A172 (cell line): ENCODE measurements at places on chromosomes 5 and 9.

DNA sequence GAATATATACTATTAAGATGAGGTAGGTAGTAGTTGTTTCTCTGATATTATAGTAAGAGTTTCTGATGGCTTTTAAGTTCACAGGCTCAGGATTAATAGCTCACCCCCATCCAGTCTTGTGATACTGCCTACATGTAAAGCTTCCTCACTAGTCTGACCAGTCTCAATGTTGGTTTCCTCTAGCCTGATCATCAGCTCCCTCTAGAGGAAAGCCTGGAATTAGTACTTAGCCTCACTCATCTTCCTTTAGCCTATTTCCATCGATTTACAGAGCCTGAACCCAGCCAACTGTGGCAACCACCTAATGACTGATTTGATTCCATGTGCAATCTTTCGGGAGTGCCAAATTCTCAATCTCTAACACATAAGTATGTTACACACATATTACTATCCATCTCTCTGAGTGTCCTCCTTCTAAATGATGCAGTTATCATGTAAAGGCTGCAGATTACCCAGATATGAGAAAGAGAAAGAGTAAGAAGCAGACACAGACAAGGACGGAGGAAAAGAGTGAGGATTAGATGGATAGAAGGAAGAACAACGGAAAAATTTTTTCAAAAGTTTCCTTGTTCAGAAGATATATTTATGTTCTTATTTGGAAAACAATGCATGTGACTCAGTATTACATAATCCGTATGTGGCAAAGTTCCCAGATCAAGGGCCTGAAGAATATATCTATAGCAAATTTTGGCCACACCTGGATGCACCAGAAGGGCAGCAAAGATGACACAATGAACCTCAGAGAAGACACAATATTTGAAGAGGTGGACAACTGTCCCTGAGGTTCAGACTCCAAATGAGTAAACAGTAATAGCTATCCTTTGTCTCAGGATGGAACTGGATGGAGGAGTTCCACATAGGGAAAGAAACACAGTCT, 333.7 kb downstream of the ELAVL2 start:
- peak; percentile 62 for DNase-seq

- peak; percentile 96 for DNase-seq
These were observed 10.0 kb downstream of the TCF7 start for GRCh38 chr5:134124289-134125038.

GRCh38 chr9:98552331-98552730, 156.4 kb downstream of the GABBR2 start:
- peak; percentile 59 for DNase-seq

- no peak for DNase-seq
These were observed 123.3 kb upstream of the ELL2 start for GRCh38 chr5:96084874-96085506.

DNA sequence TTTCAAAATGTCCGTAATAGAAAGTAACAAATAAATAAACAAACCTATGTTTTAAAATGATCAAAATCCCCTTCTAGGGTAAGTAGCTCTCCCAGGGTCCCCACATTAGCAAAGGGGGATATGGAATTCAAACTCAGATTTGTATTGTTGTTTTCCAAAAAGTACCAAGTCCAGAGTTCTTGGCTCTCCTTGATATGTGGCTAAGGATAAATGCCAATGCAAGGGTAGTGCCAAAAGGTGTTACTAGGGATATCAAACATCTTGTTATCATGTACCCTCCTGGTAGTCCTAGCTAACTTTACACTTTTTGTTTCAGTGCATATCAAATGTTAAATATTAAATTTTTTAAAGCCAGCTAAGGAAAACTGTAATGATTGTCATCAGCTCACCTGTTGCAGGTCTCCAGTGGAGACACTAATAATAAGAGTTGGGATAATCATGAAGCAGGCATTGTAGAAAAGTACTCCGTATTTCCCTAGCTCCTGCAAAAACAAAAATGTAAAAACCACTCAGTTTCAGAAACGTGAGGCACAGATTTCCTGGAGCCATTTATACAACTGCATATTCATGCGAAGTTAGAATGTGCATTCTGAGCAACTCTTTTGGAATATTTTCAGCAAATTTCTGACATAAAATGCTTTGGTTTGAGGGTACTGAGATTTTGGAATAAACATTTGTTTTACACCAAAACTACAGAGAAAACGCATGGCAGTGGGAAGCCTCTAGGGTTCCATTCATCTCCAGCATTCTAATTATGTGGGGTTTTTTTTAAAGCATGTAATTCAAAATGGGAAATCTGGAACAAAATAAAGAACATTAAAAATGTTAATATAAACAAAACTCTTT, 39.8 kb downstream of the SLC35D2 start:
- no peak for DNase-seq

DNA sequence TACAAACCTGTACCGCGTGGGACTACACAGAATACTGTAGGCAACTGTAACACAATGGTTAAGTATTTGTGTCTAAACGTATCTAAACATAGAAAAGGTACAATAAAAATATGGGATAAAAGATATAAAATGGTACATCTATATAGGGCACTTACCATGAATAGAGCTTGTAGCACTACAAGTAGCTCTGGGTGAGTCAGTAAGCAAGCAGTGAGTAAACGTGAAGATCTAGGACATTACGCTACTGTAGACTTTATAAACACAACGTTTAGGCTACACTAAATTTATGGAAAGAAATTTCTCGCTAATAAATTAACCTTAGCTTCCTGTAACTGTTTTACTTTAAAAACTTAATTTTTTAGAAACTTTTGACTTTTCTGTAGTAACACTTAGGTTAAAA, 46.5 kb downstream of the MRPS27 start:
- no peak for DNase-seq

GRCh38 chr5:15080219-15080618, 208.6 kb upstream of the ANKH start:
- no peak for DNase-seq

DNA sequence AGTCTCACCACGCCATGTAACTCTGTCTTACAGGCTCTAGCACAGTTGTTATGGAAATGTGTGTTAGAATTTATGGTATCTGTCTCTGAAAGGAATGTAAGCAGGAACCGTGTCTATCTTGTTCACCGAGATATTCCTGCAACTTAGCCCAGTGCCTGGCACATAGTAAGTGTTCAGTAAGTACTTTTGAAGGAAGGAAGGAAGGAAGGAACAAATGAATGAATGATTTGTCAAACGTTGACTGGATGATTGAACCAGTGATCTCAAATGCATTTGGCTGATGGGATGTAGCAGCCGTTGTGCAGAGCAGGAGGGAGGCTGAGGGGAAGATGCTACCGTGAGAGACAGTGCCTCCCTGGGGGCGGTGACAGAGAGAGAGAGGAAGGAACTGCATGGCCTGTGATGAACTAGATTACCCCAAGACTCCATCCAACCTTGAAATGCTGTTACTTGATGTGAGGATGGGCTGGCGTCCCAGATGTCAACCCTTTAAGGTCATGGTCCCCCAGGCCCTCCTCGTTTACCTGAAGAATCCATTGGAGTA, 47.5 kb upstream of the PPARGC1B start:
- no peak for DNase-seq

DNA sequence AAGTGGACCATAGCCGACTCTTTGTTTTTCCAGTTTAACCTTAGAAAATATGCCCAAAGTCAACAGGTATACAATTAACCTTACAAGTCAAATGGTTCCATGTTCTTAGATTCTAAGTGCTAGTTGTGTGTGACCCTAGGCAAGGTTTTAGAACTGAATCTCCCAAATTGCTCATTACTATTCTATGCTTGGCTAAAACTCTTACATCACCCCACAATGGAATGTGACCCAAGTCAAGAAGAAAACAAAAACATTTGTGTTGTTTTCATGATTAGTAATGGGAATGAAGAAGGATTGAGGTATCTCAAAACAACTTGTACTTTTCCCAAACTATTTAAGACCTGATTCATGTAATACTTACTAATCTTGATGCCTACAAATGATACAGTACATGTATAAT, 159.2 kb downstream of the ARRDC3 start:
- DNase-seq, result no peak

GRCh38 chr9:79580055-79580454, 8.3 kb downstream of the TLE4 start:
- no peak for DNase-seq

- no peak for DNase-seq
These were observed 147.9 kb downstream of the C5orf15 start for GRCh38 chr5:133820507-133820906.

DNA sequence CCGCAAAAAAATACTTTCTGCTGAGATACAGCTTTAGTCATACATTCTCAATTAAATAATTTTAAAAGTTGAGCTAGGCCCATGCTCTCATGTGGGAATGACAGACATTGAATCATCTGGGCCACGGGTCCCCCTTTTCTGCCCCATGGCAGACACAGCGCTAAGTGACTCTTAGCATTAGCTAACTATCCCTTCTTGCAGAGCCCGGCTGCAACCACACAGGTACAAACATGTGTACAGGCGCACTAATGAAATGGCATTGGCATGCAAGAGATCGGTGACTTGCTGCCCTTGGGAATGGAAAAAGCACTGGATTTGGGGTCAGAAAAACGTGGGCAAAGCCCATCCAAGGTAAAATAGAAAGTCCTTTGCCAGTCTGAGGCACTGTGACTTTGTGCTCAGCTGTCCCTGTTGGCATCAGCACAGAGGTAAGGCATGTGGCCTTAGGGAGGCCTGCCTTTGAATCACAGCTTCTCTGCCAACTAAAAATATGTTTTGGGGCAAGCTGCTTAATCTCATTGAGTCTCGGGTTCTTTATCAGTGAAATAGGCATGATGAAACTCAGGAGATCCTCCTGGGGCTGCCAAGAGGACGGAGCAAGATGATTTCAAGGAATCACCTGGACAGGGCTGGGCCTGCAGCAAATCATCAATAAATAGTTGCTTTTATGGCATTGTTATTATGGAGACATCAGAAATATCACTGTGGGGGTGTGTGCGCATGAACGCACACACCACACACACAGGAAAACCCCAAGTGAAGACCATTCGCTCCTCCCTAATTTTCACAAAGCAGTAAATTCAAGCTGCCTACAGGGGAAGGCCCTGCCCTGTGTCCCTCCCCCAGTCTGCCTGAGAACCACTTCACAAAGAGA, 54.2 kb downstream of the WHRN start:
- DNase-seq, result no peak

DNA sequence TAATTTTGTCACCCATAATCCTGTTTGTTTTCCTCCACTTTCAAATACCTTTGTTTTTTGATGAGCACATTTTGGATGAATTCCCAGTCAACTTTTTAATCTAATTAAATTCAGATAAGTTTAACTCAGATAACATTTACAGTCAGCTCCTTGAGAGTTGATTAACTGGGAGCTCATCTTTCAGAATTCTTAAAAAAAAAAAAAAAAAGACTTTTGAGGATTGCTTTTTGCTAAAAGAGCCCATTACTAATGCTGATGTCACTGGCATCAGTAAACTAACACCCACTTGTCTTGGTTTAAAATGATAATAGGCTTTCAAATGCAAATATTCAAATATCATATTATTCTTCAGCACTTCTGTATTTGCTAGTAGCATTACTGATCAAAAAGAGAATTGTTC, 47.1 kb upstream of the NFIB start:
- no peak for DNase-seq

DNA sequence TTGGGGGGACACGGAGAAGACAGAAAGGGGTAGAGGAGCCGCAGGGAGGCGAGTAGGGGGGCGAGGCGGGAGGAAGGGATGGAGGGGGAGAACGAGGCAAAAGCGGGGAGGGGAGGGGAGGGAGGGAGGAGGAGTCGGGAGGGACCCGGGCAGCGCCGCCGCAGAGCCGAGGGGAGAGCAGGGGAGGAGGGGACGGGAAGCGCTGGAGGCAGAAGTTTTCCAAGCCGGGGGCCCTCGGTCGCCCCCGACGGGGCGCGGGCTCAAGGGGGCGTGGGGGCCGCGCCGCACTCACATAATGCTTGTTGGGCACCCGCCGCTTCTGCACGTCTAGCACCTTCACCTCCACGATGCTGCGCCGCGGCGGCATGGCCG, 353 bp downstream of the SH3PXD2B start:
- DNase-seq, result no peak

GRCh38 chr5:122723606-122724352, 51.1 kb upstream of the SNX2 start:
- no peak for DNase-seq

GRCh38 chr9:106893088-106893487, 30.1 kb downstream of the ZNF462 start:
- peak; percentile 93 for DNase-seq

- DNase-seq, result no peak
These were observed 721.0 kb upstream of the WWC1 start for GRCh38 chr5:167570431-167570830.

DNA sequence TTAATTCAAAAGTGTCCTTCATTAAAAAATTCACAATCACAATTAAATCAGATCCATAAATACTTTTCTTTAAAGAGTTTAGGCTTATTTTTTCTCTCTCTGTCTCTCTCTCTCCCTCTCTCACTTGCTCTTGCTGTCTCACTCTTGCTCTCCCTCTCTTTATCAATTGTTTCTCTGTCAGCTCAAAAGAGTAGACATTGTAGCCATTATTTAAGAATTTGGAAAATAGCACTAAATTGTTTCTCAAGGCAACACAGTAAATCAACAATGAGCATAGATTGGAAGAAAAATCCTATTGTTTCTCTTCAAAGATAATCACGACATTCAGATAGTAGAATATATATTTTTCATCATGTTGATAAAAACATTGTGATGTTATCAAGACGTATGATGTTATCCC, 1114.0 kb downstream of the PTPRD start:
- no peak for DNase-seq

DNA sequence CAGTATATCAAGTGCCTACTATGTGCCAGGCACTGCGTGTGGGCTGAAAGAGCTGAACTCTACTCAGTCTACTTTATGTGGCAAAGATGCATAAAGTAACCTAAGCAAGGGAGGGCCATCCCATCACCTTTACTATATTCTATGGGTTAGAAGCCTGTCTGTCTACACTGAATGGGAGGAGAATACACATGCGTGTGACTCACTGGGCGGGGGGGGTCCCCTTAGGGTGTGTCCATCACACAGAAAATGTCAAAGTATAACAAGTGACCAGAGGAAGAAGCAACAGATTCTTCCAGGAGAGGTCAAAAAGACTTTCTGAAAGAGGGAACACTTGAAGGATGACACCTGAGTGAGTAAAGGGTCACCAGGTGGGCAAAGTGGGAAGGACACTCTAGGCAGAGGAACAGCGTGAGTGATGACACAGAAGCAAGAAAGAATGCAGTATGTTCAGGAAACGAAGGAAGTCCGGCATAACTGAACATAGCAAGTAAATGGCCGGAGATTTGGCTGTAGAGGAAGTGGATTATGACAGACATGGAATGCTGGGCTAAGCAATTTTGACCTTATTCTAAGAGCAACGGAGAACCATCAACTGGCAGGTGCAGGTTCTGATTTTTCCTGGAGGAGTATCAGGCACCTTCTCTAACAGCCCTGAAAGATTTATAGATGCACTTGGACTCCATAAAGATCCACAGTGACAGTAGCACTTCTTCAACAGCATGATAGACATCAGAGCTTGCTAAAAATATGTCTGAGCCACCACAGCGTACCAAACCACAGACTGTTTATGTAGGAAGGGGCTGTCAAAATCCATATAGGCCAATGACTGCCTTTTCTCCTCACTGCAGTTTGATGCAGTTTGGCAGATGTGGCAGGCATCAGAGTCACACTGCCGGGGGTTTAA, 8.0 kb upstream of the WHRN start:
- peak; percentile 11 for DNase-seq

- peak; percentile 22 for DNase-seq
These were observed 34.7 kb downstream of the RNF145 start for GRCh38 chr5:159174511-159175168.

- DNase-seq, result no peak
These were observed 30.8 kb upstream of the ACOT12 start for GRCh38 chr5:81424728-81425127.
